ENCODE measurements at places on chromosomes 4 and X. TPM values are rescaled to one million over a fixed set of nuclear protein-coding genes. Genes with fewer than 3 reads are reported as not detected.

GRCh38 chr4:68264875-68265565, 19.5 kb upstream of the TMPRSS11B start:
- DNase-seq, result no peak

DNA sequence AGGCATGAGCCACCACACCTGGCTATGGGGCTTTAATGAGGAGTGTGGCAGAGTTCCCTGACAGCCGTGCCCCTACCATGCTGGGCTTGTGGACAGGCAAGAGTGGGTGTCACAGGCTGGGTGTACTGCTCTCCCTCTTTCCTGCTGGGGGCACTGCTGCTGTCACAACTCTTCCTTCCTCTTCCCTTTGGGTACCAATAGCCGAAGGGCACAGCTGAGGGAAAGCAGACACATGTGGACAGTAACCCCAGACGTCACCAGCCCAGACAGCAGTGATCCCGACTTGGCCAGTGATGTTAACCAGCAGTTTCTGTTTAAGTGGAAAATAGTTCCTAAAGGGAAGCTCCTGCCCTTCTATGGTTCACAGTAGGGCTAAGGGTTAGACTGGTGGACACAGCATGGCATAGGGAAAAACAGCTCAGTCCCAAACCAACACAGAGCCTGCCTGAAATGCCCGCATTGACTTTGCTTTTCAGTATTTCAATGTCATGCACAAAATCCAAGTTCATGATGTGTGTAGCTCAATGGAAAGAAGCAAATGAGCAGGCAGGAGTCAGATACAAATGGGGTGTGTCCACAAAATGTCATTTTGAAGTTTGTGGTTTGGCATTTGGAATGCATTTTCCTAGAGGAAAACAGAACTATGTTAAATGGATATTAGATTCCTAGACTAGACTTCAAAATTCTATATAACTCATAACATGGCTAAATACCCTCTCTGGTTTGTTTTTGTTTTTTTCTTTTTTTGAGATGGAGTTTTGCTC, 24.9 kb upstream of the DDX3X start:
- no peak for DNase-seq

- DNase-seq, result no peak
These were observed 30.5 kb upstream of the ADGRG2 start for GRCh38 chrX:19152762-19153161.

GRCh38 chr4:112026058-112026457, 119.2 kb upstream of the FAM241A start:
- DNase-seq, result no peak

- DNase-seq, result no peak
These were observed 113.0 kb downstream of the PRDM5 start for GRCh38 chr4:120809518-120809917.

GRCh38 chr4:95410387-95410977, 138.3 kb downstream of the UNC5C start:
- DNase-seq, result no peak

The GBA3 gene
- total RNA-seq, result 29.4 TPM
